ENCODE measurements at places on chromosomes 13 and 19.

- H3K27ac ChIP-seq, result no peak overlapping the region
- DNase-seq, result no peak
- peaks cover 4% of the 10 kb centered on the region for H3K27me3 ChIP-seq
These were observed 60.2 kb upstream of the RFC3 start for GRCh38 chr13:33757713-33758112.

DNA sequence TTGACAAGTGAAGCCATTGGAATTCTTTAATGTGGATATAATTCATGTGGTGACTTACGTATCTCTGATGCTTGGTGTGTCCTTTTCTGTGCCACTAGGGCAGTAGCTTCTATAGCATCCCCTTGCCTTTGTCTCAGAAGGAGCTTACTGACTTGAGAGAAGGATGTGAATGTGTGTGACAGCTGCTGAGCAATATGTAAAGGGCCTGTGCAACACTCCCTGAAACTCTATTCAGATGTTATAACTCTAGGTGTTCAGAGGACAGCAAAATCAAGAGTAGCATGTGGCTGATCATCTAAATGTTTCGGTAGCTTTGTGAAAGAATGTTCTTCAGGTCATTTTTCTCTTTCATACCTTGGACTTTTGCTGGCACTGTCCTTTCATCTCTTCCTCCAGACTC is 189.5 kb downstream of the LMO7 start:
- no peaks in the 10 kb centered on the region for H3K4me1 ChIP-seq
- no peaks in the 10 kb centered on the region for H3K27me3 ChIP-seq
- H3K4me3 ChIP-seq, result no peak overlapping the region
- no peak for DNase-seq
- no peaks in the 10 kb centered on the region for H3K36me3 ChIP-seq
- no peak overlapping the region for H3K27ac ChIP-seq

DNA sequence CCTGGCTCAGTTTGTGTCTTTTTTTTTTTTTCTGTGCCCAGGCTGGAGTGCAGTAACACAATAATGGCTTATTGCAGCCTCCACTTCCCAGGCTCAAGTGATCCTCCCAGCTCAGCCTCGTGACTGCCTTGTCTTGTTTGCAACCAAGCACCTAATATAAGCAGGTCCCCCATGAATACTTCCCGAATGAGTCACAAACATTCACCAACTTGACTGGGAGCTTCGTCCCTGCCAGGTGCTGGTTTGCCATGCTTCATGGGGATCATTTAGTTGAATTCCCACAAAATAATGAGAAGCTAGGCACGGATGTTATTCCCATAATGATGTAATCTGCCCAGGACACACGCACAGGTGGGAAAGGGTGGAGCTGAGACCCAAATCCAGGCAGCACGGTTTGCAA is 176.5 kb downstream of the CACNA1A start:
- no peak overlapping the region for H3K27ac ChIP-seq
- no peak for DNase-seq
- no peaks in the 10 kb centered on the region for H3K4me1 ChIP-seq
- no peak overlapping the region for H3K4me3 ChIP-seq
- no peaks in the 10 kb centered on the region for H3K36me3 ChIP-seq

- no peaks in the 10 kb centered on the region for H3K36me3 ChIP-seq
- peaks cover 26% of the 10 kb centered on the region for H3K27me3 ChIP-seq
- no peak overlapping the region for H3K4me3 ChIP-seq
- H3K4me1 ChIP-seq, result no peaks in the 10 kb centered on the region
These were observed 1.0 kb downstream of the HIF3A start for GRCh38 chr19:46297700-46298478.

GRCh38 chr13:113653264-113654174 is 4.5 kb downstream of the ATP4B start:
- H3K4me1 ChIP-seq, result peaks cover 13% of the 10 kb centered on the region
- no peaks in the 10 kb centered on the region for H3K36me3 ChIP-seq
- H3K27me3 ChIP-seq, result no peaks in the 10 kb centered on the region
- peak overlapping the region; percentile 6 for H3K4me3 ChIP-seq
- no peak overlapping the region for H3K27ac ChIP-seq
- DNase-seq, result no peak

All from natural killer cell treated with Interleukin-12 subunit alpha and Interleukin-12 subunit beta and Interleukin-15 and Interleukin-18, amount 100 ng/mL, for 72 hours (primary cell).